ENCODE measurements at places on chromosomes 2 and 18.
A peak's percentile ranks its signal among the peaks of the same experiment; 100 is the strongest.

- no peak for DNase-seq
Measured at GRCh38 chr2:9033385-9034168, 30.1 kb upstream of the MBOAT2 start.

GRCh38 chr18:58292638-58293037, 248.6 kb downstream of the NEDD4L start:
- no peak for DNase-seq

DNA sequence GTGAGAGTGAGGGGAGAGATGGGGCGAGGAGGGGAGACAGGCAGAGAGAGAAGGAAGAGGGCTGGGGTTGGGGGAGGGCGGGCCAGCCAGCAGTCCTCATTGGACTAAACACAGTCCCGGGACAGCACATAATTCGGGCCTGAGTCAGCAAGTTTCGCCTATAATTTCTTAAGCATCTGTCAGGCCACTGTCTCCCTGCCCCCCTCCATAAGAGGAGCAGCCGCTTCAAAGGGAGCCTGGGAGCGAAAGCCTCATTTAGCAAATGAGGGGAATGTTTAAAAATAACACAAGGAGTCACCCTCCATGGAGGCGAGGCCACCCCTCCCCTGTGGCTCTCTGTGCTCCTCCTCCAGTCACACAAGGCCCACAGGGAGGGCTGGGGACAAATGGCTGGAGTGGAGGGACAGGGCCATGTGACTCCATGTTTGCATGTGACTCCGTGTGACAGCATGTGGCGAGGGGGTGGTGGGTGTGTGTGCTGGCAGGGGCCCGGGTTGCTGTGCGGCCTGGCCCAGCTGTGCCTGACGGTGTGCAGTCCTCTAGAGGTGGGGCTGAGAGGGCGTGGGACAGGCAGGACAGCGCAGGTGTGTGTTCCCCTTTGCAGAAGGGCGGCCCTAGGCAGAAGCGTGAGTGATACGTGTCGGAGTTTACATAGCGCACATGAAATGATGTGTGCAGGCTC, 162.4 kb downstream of the CELF4 start:
- no peak for DNase-seq

GRCh38 chr2:46187112-46187618, 110.0 kb upstream of the EPAS1 start:
- DNase-seq = peak; percentile 42
